Activated CD4-positive, CD25-positive, alpha-beta regulatory T cell treated with anti-CD3 and anti-CD28 coated beads, Interleukin-2, amount 50 U/mL, for 16 hours (primary cell): ENCODE measurements at places on chromosomes 3 and 15.

DNA sequence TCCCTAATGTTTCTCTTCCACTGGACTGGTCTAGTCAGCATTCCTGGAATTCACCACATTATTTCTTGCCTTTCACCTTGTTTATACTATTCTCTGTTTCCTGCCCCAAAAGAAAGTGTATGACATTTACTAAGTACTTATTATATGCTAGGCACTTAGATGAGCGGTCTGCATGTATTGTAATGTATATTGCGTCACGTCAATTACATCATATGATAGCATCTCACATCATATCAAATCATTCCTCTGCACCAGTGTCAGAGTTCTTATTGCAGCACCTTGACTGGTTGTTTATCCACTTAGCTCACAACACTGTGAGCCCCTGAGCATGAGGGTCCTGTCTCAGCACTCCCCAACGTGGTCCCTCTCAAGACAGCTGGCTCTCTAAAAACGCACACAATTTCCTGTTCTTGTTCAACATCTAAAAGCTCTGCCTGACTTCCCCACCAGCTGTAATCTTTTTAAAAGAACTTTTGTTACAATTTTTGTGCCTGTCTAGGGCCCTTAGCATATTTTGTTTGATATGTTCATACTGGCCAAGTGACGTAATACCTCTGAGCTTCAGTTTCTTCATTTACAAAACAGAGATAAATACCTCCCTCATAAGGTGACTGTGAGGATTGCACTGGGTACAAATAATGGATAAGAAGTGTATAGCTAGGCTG, 58.8 kb downstream of the ARHGAP31 start:
- DNase-seq: no peak

GRCh38 chr15:25251700-25252390, 187.0 kb downstream of the UBE3A start:
- no peak for DNase-seq

- DNase-seq: no peak
Observed at GRCh38 chr3:37386627-37387230, 212.3 kb upstream of the LRRFIP2 start.

DNA sequence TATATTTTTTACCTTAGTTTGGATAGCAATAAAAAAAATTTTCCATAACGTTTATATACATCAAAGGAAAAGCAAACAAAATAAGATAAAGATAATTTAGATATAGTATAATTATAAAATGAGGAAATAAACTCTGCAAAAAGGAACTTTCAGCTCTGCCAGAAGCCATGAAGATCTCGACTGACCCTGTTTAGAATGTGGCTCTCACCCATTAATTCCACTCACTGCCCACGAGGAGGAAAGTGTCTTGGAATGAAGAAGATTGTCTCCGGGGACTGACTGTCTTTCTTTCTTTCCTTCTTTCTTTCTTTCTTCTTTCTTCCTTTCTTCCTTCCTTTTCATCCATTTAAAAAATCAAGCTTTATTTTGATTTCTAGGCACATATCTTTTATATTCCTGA, 20.1 kb upstream of the PRR20G start:
- no peak for DNase-seq
